ENCODE measurements at places on chromosomes 1 and 21.

DNA sequence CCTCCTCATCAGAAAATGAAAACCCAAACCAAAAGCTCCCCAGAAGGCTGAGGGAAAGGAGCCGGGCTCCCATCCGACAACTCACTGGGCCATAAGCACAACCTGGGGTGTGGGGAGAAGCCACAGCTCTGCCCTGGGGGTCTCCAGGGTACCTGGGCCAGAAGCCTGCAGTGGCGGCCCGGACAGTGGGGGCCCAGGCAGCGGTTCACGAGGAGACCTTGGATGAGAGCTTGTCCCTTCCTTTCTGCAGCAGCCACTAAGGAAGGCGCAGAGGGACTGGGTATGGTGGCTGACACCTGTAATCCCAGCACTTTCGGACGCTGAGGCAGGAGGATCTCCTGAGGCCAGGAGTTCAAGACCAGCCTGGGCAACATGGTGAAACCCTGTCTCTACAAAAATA is 17.5 kb upstream of the TRAPPC10 start:
- DNase-seq, result no peak

- no peak for DNase-seq
Measured at GRCh38 chr21:20311234-20311787, 686.9 kb upstream of the NCAM2 start.

DNA sequence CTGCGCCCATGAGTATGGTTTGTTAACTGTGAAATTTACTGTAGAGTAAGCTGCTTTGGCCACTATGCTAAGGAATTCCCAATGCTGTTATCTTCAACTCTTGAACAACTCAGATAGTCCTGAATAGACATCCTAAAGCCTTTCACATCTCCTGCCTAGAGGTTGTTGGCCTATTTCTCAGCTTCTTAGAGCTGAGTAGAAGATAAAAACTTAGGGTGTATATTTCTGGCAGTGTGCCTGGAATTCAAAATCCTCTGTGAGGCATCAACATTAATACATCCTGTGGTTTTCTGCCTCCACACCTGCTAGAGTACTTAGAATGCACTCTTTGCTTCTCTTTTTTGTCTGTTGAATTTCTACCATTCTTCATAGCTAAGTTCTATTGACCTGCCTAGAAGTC is 45.8 kb upstream of the RC3H1 start:
- DNase-seq, result no peak

- peak; percentile 1 for DNase-seq
Measured at GRCh38 chr1:65372557-65372956, 47.9 kb upstream of the LEPR start.

GRCh38 chr1:30787856-30788495 is 30.4 kb upstream of the LAPTM5 start:
- no peak for DNase-seq

- DNase-seq, result peak; percentile 95
Measured at GRCh38 chr1:225777583-225778336, at the start of gene SRP9. Gene SRP9, plus strand, starts transcription at chr1:225777826. Its CDS starts 115 bp downstream, at chr1:225777941.

Data from retinal pigment epithelial cell (primary cell).